ENCODE measurements at places on chromosomes 12 and 14. TPM values are rescaled to one million over a fixed set of nuclear protein-coding genes. Genes with fewer than 3 reads are reported as not detected.

DNA sequence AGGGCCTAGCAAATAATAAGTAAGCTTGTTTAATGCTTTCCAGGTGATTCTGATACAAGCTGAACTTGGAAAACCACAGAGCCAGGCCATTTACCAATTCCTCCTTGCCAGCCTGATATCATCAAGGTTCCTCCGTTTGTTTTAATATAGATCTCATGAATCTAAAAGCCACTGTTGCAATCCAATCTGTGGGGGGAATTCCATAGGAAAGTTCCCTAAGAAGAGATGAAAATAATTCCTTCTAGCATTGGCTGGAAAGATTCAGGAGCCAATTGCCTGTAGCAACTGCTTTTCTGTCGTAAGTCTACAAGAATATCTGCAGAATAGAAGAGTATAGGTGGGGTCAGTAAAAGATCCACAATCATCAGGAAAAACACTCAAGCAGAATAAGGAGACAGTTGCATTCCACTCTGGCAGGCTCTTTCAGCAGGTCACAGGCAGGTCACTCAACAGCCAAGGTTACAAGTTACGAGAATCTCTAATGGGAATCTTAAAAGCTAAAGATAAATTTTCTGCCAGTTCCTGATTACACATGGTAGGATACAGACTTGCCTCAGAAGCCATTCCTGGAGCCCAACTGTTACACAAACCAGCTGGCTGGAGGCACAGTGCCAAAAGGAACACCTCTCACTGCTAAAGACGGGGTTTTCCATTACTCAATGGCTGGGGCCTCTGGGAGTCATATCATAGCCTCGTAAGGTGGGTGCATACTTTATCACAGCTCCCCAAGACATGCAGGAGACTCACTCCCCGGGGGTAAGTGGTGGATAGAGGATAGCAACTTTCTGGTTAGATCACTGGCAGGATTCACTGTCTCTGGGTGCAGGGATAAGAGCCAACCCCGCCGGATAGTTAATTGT, 43.6 kb downstream of the FGD6 start:
- DNase-seq: peak; percentile 81

DNA sequence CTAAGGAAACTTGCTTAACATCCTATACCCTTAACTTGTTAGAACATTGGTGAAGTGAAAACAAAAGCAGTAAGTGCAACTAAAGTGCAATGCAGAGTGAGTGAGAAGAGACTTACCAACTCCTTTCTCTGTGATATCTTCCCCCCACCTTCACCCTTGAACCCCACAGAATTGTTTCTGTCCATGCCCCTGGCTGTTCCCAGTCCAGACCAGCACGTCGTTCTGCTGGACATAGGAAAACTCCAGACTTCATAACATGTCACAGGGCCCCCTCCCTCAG, 91.9 kb downstream of the DAD1 start:
- no peak for DNase-seq

- no peak for DNase-seq
These were observed 49.5 kb upstream of the RTRAF start for GRCh38 chr14:51939755-51940301.

- no peak for DNase-seq
These were observed 327.2 kb upstream of the E2F7 start for GRCh38 chr12:77392467-77393088.

DNA sequence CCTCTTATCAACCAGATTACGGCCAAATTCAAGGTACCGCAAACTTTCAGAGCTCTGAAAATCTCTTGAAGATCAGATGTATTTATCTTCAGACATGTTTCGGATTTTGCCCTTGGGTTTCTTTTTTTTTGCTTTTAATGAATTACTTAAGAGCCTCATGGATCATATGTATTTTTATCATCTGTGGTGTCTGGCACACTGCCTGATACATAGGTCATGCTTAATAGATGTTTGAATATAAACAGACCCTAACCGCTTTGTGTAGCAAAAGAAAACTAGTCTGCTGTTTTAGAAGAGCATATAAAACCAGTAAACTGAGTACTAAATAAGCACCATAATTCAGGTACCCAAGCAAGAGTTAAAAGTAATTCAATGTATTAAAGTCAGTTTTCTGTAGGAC, 20.1 kb upstream of the TBK1 start:
- DNase-seq: no peak

GRCh38 chr14:68734231-68734732, 58.6 kb downstream of the ZFP36L1 start:
- no peak for DNase-seq

Gene KLHL33
- total RNA-seq: 0.44 TPM

Gene TBC1D30
- total RNA-seq: 3.3 TPM

Gene PTPRR
- 0.37 TPM for total RNA-seq

Gene ARHGDIB
- total RNA-seq: 69.5 TPM

Gene PTGR2
- 25.0 TPM for total RNA-seq

Gene STXBP6
- total RNA-seq: 13.5 TPM

Data from right atrium auricular region (tissue), 2 donors.